ENCODE measurements at places on chromosomes 4 and X.

DNA sequence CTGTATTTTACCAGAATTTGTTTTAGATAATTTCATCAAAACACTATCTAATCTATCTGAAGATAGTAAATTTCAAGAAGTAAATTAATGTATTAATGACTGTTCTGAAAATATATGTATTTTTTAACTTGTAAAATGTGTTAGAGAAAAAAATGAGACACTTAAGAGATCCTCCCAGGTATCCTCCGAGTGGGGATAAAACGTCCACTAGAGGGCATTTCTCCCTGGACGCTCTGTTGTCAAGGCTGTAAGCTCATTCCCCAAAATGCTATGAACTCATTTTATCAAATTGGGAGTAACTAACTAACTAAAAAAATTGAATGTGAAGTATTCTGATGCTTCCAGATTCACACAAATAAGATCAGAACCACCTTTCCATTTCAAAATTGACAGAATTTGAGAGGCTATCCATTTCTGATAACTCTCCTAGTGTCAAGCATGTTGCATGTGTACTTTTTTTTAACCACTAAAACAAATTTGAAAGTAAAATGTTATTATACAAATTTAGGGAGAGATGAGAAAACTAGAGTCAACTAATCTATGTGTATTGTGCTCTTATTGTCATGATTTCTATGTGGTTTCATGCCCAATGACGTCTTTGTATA is 337.3 kb upstream of the HS3ST1 start:
- DNase-seq: no peak

DNA sequence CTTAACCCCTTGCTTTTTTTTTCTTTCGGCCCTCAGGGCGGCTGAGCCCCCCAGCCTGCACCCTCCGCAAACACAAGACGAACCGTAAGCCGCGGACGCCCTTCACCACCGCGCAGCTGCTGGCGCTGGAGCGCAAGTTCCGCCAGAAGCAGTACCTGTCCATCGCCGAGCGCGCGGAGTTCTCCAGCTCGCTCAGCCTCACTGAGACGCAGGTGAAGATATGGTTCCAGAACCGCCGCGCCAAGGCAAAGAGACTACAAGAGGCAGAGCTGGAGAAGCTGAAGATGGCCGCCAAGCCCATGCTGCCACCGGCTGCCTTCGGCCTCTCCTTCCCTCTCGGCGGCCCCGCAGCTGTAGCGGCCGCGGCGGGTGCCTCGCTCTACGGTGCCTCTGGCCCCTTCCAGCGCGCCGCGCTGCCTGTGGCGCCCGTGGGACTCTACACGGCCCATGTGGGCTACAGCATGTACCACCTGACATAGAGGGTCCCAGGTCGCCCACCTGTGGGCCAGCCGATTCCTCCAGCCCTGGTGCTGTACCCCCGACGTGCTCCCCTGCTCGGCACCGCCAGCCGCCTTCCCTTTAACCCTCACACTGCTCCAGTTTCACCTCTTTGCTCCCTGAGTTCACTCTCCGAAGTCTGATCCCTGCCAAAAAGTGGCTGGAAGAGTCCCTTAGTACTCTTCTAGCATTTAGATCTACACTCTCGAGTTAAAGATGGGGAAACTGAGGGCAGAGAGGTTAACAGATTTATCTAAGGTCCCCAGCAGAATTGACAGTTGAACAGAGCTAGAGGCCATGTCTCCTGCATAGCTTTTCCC is 3.4 kb downstream of the MSX1 start:
- DNase-seq: no peak

DNA sequence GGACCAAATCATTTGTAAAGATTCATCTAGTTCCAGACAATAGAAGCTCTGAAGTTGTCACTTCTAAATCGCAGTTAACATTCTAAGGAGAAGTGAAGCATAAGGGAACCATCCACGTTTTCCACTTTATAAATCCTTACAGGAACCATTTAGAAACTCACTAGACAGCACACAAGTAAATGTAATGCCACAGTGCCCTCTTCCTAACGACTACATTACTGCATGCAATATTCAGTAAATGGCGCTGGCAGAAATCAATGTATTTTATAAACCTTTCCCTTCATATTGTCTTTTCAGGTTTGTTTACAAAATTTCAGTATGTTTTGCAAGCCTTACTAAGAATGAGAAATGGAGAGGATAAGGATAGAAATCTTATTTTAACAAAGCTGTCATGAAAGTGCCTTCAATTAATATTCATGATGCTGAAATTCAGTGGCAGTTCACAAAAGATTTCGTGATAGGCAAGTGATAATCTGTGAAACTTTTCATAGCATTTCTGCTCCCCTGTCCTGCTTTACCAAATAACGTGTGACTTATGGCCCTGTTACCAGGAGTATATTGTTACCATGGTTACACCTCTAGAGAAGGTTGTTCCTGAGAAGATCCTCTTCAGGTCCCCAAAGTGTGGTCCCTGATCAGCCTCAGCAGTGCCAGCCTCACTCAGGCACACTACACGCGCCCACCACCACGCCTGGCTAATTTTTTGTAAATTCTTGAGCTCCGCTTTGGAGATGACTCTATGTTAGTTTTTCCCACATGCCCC is 54.2 kb downstream of the TMA16 start:
- no peak for DNase-seq

- DNase-seq: no peak
Observed at GRCh38 chr4:177485528-177485927, 43.3 kb upstream of the AGA start.

DNA sequence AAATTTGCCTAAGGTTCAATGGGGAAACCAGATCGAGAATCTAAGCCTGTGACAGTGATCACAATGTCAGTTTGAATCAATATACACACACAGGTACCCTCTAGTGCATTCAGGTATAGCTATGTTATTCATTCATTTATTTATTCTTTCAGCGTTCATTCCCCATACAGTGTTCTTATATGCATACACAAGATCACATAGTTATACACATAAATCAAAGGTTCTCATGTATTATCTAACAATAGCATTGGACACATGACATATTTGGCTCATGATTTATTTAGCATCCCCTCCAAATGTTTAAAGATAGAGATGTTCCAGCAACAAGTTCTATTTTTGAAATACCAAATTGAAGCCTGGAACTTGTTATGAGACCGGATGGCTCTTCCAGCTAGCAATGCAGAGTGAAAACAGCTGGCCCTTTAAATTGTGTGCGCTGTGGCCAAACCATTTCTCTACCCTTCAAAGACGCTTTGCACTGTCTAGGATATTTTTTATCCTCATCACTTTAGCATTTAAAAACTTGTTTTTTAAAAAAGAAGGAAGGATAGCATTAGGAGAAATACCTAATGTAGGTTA is 131.0 kb downstream of the ATXN3L start:
- no peak for DNase-seq

GRCh38 chr4:24730256-24731001 is 64.9 kb upstream of the SOD3 start:
- no peak for DNase-seq

DNA sequence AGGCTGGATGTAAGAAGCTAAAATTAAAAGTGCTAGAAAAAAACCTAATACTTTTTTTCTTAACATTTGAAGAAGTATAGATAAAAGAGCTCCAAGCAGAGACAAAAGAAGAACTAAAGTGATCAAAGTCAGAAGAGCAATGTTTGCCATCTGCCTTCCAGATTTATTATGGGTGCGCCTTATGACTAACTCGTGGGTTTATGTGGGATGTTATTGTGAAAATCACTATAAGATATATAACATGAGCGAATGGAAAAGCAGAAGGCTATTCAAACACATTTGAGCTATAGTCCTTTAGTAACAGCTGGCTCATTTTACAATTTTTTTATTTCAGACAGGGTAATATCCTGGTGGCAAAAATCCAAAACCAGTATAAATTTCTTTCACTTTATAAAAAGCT is 1040.7 kb downstream of the RAPGEF2 start:
- no peak for DNase-seq

DNA sequence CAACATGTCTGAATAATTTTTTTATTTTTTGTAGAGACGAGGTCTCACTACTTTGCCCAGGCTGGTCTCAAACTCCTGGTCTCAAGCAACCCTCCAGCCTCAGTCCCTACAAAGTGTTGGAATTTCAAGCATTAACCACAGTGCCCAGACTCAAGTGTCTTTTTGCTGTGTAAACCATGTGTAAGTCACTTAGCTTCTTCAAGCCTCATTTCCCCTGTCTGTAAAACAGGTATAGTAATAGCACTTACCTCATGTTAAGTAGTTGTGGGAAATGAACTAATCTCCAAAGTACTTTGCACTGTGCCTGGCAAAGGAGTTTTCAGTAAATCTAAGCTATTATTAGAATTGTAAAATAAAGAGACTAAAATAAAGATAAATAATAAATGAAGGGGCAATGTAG is 35.7 kb downstream of the STBD1 start:
- DNase-seq: no peak

GRCh38 chr4:164700471-164700870 is 53.5 kb upstream of the SMIM31 start:
- DNase-seq: no peak

GRCh38 chrX:153719238-153719637 is 4.9 kb downstream of the BCAP31 start:
- no peak for DNase-seq

GRCh38 chr4:190015538-190016368 is 11.3 kb downstream of the FRG2 start:
- no peak for DNase-seq

GRCh38 chrX:56233682-56234081 is 1.5 kb downstream of the KLF8 start:
- no peak for DNase-seq

DNA sequence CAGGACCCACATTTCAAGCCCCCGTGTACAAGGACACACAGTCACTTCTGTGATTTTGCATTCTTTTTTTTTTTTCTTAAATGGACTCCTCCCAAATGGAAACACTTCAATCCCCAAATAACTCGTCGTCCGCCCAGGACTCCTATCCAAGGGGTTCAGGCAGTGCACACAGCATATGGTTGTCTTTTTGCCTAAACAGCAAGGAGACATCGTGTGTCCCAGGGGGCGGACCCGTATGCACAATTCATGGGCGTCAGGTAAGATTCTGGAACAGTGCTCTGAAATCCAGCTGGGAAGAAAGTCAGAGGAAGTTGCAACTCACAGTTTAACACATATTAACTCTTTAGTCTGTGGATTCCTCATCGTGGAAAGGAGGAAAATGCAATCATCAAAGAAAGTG is 231.3 kb downstream of the SHOX start:
- no peak for DNase-seq

Data from T1000 (cell line).